Stimulated activated CD8-positive, alpha-beta memory T cell treated with anti-CD3 and anti-CD28 coated beads, Interleukin-4, amount 100 ng/mL, for 48 hours (primary cell): ENCODE measurements at places on chromosomes 3 and 15.

DNA sequence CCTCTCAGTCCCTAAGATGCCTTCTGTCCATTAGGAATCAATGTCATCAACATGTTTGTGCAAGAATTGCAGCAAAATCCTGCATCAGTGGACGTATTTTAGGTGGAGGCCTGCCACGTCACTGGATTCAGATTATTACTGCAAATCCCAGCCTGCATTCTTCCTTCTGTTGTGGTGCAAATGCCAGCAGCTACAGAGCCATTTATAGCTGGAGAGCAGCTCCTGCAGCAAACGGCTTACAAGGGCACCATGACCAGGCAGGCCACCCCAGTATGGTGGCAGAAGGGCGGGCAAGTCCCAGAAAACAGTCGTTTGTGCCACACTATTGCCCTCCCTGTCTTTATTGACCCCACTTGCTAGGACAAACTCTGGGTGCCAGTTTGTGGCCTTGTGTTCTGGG lies 74.7 kb downstream of the SNRK start:
- no peak for DNase-seq

DNA sequence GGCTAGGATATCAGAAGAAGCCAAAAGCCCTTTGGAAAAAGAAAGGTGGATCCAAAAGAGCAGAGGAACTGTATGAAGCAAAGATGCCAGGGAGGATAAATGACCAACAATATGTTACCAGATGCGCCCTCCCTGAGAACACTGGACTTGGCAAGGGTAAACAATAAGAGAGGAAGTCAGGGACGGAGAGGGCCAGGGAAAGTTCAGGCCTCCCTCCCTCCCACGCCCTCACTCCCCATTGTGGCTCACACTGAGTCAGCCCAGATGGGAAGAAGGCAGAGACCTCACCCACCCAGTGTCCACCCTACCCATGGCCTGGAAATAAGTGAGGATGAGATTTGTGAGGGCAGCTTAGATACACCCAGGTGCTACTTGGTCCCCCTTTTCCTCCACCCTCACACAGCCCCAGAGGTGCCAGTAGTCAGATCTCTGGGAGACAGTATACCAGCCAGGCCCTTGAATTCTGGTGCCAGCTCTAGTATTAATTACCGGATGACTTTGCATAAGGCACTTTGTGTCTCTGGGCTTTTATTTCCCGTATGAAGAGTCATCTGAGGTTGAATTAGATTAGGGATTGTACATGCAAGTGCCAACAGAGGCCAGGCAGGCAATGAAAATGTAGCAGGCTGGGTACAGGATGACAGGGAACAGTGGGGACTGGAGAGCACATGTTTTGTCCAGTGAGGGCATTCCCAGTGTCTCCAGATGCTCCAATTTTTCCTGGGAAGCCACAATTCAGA lies 35.1 kb upstream of the FRMD4B start:
- DNase-seq = no peak

DNA sequence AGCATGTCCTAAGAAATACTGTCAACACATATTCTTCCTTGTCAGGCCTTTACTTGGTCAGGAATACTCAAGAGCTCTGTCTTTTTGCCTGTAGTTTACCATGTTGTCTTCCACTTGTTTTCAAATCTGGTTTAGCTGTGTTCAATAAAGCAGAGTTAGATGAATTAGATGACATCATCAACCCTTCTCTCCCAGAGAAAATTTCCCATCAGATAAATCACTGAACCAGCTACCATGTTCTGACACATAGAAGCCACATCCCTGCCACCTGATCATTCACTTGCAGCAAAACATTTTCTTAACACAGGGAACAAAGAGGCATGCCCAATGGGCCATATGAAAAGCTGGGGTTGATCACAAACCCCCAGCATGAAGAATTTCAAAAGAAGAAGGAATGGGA lies 42.1 kb downstream of the TERC start:
- DNase-seq = no peak

DNA sequence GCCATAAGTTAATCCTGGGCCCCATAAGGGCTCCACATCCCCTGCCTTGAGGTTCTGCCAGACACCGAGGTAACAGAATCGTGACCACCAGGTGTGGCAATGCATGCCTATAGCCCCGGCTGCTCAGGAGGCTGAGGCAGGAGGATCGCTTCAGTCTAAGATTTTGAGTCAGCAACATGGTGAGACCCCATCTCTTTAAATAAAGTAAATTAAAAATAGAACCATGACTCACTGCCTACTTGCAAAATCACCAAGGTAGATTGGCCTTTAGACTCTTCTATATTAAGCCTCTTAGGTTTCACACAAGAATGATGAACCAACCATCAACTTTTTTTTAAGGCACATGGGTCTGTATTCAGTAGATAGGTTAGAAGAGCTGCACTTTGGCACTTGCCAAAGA lies 9.7 kb downstream of the WDR5B start:
- peak; percentile 36 for DNase-seq

DNA sequence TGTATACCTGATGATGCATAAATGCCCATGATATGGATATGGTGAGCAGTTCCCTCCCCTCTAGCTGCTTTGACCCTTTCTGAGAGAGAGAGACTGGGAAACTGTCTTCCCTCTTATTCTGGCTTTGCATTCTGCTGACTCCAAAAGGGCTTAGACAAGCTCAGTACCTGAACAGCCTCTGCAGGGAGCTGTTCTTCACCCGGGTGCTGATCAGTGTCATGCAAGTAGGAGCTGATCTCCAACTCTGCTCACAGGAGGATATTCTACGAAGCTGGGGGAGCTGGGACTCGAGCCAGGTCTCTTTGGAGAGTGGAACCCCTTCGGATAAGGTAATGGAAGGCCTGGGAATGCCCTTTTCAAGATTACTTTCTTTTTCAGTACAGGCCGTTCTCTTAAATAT lies 237.1 kb downstream of the RYR3 start:
- peak; percentile 24 for DNase-seq

- no peak for DNase-seq
Measured at GRCh38 chr15:27535445-27536129, 563.5 kb downstream of the OCA2 start.

DNA sequence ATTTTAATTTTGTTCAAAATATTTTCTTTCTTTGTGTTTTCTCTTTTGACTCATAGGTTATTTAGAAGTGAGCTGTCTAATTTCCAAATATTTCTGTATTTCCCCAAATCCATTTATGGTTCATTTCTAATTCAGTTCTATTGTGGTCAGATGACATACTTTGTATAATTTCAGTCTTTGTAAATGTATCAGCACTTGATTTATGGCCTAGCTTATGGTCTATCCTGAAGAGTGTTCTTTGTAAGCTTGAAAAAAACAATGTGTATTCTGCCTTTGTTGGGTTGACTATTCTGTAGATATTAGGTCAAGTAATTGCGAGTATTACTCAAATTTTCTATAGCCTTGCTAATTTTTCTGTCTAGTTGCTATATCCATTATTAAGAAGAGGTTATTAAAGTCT lies 311.2 kb downstream of the OCA2 start:
- DNase-seq = no peak

GRCh38 chr3:170564664-170565063 lies 21.2 kb downstream of the SLC7A14 start:
- DNase-seq = no peak

DNA sequence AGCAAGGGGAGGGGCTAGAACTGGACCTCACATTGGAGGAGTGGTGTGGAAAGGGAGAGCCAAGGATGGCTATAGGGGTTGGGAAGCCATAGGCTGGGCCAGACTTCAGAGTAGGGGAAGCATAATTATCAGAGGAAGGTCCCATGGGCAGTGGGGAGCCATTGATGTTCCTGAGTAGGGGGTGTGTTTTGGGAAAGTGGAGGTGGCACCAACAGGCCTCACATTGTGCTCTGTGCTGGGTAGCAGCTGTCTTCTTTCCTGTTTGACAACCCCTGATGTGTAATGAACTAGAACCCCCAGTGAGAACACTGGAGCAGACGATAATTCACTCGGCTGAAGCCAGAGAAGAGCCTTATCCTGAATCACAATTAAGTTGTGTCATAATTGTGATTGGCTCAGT lies 41.2 kb downstream of the SLC6A11 start:
- DNase-seq = no peak

DNA sequence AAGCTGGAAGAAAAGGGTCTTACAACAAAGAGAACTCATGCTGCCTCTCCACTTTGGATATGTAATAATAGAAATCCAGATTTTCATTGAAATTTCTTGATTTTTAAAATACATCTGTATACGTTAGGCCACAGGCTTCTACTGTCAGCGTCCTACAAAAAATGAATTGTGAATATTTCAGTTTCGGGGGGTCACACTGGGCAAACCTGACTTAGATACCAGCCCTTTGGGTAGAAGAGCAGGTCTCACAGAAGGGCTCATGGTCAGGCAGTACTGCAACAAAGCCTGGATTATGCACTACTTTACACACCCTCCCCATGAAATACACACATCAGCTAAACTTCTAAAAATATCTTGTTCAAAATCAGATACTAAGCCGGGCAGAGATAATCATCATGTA lies 294.5 kb downstream of the FHIT start:
- no peak for DNase-seq

DNA sequence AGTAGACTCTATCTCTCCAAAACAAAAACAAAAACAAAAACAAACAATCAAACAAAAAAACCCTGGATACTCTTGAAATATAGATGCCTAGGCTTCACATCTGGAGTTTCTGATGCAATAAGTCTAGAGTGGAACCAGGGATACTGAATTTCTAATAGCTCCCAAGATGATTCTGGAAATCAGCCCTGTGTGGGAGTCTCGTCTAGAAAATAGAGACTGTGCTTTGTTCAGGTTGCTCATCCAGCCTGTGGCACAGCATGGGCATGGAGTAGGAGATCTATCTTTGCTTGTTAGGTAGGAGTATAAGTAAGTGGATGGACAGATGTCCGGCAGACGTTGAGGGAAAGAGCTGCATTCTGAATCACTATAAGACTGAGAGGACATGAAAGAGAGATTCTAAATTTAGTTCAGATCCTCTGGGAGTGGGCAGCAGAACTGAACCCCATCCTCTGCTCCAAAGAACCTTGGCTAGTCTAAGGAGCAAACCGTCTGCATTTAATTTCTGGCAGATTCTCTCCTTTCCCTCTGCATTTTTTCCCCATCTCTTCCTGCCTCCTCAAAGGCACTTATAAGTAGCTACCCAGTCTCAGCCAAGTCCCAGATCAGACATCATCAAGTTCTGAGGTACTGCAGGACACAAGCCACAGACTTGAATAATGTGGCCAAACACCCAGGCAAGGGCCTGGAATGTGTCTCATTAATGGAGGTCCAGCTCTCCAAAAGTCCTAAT lies 92.6 kb upstream of the STRIT1 start:
- DNase-seq = no peak

DNA sequence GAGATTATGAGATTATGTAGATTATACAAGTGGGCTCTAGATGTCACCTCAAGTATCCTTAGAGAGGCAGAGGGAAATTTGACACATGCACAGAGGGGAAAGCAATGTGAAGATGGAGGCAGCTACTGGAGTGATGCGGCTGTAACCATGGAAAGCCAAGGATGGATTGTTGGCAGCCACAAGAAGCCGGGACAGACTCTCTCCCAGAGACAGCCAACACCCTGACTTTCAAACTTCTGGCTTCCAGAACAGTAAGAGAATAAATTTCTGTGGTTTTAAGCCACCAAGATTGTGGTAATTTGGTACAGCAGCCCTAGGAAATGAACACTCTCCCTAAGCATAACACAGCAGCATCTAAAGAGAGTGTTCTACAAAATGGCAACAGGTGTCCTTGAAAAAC lies 34.4 kb upstream of the PRICKLE2 start:
- no peak for DNase-seq

GRCh38 chr15:73331991-73332925 lies 36.5 kb downstream of the HCN4 start:
- no peak for DNase-seq

DNA sequence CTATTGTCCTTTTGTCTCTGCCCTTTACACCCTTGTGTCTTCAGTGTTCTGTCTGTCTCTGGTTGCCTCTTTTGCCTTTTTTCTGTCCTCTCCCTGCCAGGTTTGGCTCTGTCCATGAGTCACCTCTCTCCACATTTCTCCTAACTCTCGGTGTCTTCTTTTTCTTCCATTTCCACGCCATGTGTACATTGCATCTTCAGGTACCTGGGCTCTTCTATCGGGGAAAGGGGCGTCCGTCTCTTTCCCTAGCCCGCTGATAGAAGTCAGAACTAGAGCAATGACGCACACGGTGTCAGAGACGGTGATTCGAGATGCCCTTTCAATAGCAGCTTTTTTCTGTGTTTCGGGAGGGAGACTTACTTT lies 641 bp downstream of the OPA1 start:
- peak; percentile 64 for DNase-seq

DNA sequence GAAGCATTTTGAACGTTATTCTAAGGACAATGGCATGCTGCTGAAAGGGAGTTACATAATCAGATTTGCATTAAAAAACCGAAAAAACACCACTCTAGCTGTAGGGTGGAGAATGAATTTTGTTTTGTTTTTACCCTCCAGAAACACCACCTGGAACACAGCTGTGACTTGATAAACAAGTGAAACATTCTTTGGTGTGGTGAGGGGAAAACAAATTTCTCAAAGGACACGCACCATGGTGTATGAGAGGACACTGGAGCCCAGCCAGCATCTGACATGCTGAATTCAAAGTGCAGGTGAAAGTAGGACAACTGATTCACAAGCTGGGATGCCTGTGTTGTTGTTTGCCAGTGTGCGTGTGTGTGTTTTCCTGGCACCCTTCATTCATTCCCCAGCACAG lies 554.5 kb upstream of the TBL1XR1 start:
- no peak for DNase-seq

GRCh38 chr15:51973220-51973619 lies 1.6 kb upstream of the LEO1 start:
- no peak for DNase-seq

DNA sequence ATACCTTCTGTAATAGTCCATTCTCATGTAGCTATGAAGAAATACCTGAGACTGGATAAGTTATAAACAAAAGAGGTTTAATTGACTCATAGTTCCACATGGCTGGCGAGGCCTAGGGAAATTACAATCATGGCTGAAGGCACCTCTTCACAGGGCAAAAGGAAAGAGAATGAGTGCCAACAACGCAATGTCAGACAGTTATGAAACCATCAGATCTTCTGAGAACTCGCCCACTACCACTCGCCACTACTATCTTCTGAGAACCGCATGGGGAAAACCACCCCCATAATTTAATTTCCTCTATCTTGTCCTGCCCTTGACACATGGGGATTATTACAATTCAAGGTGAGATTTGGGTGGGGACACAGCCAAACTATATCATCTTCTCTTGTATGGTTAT lies 406.8 kb upstream of the CBLB start:
- no peak for DNase-seq

GRCh38 chr15:62444104-62445022 lies 279.3 kb upstream of the C2CD4B start:
- peak; percentile 25 for DNase-seq

- peak; percentile 85 for DNase-seq
Measured at GRCh38 chr15:63892794-63893441, 59.2 kb upstream of the HERC1 start.
